ENCODE measurements at places on chromosomes 16 and 17. TPM values are rescaled to one million over a fixed set of nuclear protein-coding genes. Genes with fewer than 3 reads are reported as not detected.

- no peak for DNase-seq
These were observed 46.5 kb downstream of the TEX2 start for GRCh38 chr17:64216338-64217248.

DNA sequence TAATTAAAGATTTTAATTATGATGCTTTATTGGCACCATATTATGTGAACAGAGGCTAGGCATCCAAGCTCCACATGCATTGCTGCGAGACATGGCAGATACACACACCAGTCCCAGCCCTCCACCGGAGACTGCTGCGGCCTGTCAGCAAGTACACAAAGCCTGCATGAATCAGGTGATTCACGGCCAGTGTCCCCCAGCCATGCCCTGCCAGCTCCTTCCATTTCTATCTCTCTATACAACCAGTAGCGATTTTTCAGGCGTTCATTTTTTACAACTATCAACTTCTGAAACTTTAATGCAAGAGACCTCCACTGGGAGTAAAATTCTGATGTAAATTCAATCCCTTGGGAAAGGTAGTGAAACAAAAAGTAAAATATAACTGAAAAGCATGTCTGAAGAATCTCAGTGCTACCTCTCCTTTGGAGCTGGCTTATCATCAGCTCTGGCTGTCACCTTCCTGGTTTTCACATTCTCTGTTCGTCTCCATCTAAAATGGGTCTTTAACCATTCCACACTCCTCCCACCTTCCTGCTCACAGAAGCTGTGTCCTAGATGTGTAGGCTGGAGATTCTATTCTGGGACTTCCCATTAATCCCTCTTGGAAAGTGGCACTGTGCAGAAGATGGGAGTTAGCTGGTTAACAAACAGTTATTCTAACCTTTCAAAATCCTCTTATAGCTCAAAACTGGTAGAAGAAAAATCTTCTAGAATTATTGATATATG lies 32.2 kb downstream of the HS3ST3A1 start:
- no peak for DNase-seq

DNA sequence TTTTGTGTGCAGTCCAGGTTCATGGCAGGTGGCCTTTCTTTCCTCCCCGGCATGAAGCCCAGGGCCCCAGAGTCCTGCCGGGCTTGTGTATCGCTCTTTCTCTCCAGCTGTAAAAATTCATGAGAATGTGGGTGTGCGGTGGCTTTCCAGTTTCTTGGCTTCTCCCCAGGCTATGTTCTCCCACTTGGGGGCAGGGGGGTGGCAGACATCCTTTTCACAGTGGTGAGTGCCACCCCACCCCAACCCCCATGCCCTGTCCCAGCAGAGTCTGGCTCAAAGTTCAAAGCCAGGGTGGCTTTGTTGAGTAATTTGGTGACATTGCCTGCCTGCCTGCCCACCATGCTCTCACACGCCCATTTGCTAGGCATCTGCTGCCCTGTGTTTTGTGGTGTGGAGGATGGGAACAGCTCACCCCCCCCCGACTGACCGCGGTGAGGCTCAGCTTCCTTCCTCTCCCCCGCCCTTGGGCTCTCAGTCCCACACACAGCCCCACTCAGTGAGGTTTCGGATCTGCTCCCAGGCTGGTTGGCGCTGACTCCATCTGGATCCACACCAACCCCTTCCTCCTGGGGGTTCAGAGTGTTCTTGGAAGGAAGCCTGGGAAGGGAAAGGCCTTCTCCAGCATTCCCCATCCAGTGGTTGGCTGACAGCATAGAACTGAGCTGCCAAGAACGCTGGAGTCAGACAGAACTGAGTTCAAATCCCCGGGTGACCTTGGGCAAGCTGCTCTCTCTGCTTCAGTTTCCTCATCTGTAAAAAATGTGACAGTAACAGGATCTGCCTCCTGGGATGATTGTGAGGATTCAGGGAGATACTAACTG lies 36.0 kb downstream of the CHD9 start:
- no peak for DNase-seq

Gene SEBOX
- polyA plus RNA-seq, result not detected

Gene CD300LF
- not detected for polyA plus RNA-seq

- no peak for DNase-seq
These were observed 17.4 kb downstream of the USP22 start for GRCh38 chr17:21025451-21025850.

Gene IL34
- not detected for polyA plus RNA-seq

GRCh38 chr16:67928147-67928546 lies 3.5 kb downstream of the CTRL start:
- no peak for DNase-seq

DNA sequence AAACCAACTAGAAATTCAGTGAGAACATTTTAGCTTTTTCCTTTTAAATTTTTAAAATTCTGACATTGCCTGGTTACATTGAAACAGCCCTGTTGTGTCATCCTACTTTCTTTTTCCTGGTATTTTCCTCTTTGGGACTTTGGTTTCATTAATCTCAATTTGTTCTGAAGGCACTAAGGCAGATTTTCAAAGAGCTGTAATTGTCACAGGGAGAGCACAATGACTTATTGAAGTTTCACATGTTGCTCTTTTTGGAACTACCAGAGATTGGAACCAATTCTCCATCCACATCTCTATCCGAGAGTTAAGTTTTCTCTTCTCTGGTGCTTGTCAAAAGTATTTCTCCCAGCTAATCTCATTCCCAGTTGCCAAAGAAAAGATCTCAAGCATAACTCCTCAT lies 144.7 kb upstream of the TBX2 start:
- no peak for DNase-seq

Gene PLLP
- 1.1 TPM for polyA plus RNA-seq

DNA sequence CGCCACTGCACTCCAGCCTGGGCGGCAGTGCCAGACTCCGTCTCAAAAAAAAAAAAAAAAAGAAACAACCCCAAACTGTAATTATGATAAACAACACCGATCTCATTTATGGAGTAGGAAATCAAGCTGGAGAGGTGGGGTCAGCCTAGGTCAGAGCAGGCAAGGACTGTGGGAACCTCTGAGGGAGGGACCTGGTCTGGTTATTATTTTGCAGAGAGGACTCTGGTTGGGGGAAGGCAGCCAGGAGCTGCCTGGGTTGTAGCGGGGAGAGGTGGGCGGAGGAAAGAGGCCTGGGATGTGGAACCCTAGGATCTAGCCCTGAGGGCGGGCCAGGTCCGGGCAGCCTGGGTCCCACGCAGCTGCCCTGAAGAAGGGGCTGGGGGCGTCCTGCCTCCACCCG lies 10.9 kb upstream of the HS3ST6 start:
- no peak for DNase-seq
